ENCODE measurements at places on chromosomes 5 and 9.

DNA sequence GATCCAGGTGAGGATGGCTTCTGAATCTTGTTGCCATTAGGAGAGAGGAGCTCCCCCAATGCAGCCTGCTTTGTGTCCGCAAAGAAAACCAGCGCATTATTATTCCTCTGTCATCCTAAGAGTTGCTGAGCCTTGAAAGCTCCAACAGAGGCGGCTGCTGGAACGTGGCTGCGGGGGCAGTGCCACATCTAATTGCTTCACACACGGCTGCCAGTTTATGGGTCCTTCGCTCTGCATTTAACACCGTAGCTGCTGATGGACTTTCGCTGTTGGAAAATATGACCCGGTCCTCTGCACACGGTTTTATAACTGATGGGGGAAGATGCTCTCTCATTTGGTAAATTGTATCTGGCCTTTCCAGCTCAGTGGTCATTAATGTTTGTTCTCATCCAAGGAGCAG lies 38.0 kb downstream of the ZNF622 start:
- no peak for DNase-seq

DNA sequence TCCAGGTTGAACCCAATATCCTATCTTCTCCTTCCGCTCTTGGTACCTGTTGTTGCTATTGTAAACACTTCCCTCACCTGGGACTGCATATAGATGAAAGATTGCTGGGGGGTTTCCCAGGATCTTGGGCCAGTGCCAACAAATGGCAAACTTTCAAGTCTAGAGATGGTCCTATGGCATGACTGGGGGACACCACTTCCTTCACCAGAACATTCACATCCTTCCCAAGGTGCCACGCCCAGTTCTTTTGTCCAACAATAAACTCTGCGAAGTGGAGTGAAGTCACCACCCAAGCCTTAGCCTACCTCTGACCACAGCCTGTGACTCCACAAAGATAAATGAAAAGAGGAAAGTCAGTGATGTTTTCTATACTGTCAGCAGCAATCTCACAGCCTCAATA lies 34.4 kb downstream of the DOCK8 start:
- no peak for DNase-seq

GRCh38 chr5:138936968-138937345 lies 61.8 kb upstream of the LRRTM2 start:
- DNase-seq: no peak

DNA sequence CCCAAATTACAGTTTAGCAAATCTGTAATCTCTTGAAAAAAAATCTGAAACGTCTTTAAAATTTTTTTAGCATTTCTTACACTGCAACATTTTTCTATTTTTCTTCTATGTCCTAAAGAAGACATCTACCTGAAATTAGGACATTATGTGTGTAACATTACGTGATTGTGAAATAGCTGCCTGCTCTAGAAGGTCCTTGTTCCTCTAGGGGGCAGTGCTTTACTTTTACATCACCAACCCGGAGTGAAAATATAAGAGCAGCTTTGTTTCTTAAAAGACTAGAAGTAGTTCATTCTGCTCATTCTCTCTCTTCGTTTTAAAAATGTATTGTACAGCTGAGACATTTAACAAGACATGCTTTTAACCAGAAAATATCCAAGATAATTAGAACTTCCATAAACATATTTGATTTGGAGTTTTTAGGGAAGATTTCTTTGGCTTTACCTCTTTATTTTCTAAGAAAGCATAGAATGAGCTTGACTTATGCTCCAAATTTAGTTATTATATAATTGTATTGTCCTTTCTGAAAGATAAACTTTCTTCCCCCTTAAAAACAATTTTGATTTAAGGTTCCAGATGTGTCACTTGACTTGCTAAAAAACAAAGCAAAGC lies 48.1 kb upstream of the RIOK2 start:
- peak; percentile 10 for DNase-seq

Measured in NCI-H2107 (cell line).